ENCODE measurements at places on chromosomes 4 and X.
A peak's percentile ranks its signal among the peaks of the same experiment; 100 is the strongest.

DNA sequence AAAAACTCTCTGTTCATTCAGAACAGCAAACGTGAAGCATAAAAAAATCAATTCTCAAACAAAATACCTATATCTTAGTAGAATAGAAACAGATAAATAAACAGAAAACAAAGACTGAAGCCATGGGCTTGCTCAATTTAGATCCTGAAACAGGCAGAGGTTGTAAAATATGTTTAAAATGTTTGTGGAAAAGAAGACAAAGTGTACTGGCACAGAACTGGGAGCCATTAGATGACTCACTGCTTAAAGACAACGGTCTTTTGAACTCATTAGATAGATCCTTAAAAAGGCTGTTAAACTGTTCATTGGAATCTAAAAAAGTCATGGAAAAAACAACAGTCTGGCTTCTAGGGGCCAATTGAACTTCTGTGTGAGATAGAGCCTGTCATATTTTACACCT lies 247.0 kb upstream of the NDST4 start:
- DNase-seq, result no peak

DNA sequence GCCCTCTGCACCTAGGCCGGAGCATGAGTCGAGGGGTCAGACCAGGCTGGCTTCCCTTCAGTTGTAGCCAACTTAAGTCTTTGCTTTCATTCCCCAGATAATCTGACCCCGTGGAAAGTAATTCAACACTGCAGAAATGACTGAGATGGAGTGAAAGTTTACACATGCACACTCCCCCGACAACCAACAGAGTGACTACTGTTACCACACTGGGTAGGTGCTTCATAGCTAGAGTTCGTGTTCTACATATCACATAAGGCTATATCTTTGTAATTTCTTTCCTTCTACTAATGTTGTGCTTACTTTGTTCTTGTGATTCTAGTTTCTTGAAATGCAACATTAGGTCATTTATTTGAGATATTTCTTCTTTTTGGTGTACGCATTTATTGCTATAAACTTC lies 7.2 kb upstream of the CTAG2 start:
- DNase-seq, result no peak

GRCh38 chrX:9369802-9370291 lies 95.0 kb upstream of the TBL1X start:
- DNase-seq, result no peak

DNA sequence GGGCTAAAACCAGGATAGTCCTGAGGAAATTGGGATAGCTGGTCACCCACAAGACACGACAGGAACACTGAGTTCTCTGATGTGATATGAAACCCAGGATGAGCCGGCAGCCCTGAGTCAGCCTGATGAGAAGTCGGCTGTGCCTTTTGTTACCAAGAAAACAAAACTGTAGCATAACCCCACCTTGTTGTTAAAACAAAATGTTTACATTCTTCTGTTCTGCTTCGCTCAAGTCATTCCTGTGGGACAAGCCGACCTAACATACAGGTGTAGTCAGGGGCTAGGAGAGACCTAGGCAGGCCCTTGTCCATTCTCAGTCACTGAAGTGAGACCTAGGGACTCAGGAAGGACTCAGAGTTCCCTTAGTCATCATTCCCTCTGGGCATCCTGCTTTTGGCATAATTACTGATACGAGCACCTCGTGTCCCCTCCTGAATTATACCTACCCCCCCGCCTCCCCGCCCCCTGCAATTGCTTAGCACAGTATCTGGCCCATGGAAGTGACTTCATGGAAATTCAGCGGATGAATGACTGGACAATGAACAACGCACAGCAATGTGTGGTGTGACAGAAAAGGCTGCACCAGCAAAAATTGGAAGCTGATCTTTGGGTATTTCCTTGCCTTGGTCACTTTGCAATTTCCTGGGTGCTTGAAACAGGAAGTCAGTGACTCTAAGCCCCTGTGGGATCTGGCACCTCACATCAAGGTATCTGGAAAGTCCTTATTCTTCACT lies 31.9 kb upstream of the TLR2 start:
- no peak for DNase-seq

DNA sequence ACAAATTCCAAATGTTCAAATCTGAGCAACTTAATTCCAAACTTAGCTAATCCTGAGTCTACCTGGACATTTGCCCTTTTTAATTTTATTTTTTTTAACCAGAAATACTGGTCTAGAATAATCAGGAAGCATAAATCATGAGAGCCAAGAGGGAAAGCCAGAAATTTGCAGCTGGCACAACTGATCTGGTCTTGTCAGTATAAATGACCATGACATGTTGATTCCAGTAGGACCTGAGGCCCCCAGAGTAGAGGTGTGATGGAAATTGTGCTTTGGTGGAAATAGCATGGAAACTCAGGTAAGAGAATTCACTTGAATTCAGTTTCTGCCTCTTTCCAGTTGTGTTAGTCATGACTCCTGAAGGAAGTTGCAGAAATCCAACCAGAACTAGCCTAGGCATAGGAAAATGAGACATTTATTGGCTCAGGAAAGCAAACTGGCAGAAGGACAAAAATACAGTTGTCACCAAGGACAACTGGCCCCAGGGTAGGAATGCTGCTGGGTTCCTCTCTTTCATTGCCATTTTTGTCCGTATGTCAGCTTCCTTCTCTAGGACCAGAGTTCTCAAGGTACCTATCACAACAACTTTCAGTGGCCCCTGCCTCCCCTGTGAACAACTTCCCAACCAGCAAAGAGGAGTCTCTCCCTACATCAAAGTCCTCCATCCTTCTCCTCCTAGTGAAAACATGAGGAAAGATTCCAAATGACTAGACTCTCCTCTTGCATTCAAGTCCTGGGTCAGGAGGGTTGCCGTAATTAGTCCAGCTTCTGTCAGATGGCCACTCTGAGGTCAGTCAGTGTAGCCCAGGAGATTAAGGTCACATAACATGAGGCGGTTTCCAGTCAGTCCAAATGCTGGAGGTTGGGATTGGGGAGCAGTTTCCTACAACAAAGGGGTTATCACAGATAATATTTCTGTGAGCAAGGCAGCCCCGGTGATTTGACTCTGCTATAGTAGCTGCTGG lies 29.3 kb upstream of the MYOZ2 start:
- no peak for DNase-seq

- no peak for DNase-seq
Observed at GRCh38 chr4:104475652-104476051, 19.0 kb downstream of the CXXC4 start.

DNA sequence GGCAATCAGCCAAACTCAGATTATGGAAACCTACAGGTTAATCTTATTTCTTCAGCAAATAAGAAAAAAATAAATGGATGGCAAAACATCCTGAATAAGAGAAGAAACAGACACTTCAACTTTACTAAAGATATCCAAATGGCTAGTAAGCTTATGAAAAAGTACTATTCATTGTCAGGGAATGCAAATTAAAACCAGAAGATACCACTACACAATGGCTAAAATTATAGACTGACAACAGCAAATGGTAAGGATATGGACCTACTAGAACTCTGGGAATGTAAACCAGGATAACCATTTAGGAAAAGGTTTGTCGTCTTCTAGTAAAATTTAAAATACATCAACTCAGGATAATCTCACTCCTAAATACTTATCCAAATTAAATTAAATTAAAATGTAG lies 24.3 kb downstream of the GRSF1 start:
- no peak for DNase-seq

DNA sequence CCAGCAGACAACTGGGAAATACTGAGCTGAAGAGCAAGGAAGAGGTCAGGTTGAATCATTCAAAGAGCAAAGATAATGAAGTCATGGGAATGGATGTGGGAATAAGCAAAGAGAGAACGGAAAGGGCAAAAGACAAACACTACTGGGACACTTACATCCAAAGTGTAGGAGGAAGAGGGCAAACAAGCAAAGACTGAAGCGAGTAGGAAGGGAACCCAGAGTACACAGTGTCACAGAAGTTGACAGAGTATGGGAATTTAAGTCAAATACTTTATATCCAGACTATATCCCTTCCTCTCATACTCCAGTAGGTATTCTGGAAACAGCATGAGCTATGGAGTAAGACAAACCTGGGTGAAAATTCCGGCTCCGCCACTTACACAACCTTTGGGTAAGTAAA lies 12.5 kb downstream of the GPC3 start:
- DNase-seq, result no peak

- no peak for DNase-seq
Observed at GRCh38 chr4:4871573-4872313, 12.3 kb downstream of the MSX1 start.

DNA sequence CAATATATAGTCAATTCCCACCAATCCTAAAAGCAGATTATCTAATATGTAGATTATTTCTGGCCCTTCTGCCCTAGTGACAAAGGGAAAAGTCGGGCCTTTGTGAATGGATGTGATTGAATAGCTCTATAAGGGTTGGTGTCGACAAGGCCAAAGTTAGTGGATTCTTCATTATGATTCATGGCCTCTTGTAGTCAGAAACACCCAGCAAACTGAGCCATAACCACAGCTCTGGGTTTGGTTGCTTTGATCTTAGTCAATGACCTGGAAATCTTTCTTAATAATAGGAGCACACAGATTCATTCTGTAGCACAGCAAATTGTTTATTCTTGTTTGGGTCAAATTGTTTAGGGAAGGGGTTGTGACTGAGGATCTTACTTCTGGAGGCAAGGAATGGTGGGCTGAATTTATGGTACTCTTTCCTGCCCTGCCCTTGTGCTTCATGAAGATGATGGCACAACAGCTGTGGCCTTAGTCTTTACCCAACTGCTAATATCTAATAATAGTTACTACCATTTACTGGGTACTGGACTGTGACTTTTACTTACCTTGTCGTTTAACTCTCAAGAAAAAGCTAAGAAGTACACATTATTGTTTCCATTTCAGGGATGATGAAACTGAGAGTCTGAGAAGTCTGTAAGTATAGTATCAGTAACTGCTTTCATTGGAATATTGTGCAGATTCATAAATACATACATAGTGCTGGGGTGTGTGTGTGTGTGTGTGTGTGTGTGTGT lies 74.0 kb downstream of the AFF2 start:
- DNase-seq, result no peak

DNA sequence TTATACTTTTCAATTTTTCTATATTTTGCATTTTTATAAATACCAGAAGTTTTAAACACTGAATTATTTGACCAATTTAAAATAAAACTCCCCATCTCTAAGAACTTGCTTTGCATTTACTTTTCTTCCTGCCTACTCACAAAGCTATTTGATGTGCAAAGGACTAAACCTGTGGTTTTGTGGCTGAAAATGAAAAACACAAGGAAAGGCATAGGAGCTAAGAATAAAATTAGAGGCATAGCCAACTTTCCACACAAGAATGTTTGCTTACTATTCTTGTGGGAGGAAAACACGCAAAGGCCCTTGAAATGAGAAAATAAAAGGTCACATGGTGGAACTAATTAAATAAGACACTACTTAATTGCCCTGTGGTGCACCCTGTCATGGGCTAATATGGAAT lies 221.2 kb downstream of the KLHL13 start:
- DNase-seq, result no peak

DNA sequence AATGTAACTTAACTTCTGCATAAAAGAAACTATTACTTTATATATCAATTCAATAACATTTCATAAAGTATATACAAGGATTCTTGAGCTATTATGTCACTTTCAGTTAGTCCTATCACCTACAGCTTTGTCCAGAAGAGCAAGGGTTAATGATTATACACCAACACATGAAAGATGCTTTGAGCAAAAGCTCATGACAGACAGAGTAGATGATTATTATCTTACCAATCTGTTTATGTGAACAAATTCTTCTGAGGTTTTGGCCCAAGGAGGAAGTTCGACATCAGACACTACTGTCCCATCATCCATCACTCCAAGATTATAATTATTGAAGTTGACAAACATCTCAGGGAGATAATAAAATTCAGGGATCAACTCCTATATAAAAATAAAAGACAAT lies 166.7 kb upstream of the MAB21L2 start:
- no peak for DNase-seq

DNA sequence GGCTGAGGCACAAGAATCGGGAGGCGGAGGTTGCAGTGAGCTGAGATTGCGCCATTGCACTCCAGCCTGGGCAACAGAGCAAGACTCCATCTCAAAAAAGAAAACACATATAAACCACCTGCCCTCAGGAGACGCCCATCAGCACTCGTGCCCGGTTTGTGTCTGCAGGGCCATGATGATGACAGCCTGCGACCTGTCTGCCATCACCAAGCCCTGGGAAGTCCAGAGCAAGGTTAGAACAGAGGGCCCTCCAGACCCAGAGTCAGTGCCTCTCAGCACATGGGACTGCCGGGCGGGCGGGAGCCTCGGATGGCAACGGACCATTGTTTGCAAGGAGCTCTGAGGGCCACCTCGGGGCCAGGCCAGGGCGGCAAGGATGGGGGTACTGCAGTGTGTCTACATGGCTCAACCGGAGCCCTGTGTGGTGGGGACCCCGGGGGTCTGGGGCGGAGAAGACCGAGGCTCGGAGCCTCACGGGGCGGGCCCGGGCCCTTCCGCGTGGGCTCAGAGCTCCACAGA lies 9.3 kb downstream of the ATP5ME start:
- no peak for DNase-seq

DNA sequence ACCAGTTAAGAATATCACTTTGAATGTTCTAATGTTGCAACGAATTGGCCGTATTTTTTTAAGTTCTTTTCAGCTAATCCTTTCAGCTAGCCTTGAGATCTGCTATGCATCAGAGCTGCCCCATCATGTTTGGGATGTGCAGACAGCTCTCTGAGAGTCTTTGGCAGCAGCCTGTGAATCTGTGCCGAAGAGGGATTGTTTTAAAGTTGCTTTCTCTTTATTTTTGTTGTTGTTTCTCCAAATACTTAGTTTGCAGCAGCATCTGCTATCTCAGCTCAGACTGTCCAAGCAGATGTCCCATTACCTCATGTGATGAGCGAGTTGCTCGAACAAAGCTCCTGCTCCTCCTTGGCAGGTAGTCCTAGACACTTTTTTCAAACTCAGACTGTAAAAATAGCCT lies 1002.5 kb upstream of the INTU start:
- no peak for DNase-seq

DNA sequence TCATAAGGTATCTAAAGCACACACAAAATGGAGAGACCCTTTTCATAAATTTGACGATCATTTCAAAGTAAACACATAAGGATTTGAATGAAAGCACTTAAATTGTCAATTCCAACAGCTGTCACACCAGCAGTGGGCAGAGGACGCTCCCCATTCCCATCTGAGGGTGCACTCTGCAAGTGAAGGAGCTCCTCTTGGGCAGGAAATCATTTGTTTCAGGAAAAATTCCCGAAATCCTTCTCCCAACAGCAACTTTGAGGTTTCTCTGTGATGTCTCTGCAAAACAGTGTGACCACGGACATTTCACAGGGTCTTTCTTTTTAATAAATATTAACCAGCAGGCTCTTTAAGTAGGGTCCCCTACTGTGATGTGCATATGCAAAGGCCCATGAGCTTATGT lies 111.0 kb downstream of the EPHA5 start:
- no peak for DNase-seq

GRCh38 chrX:50638123-50638522 lies 167.5 kb upstream of the DGKK start:
- DNase-seq, result peak; percentile 1

DNA sequence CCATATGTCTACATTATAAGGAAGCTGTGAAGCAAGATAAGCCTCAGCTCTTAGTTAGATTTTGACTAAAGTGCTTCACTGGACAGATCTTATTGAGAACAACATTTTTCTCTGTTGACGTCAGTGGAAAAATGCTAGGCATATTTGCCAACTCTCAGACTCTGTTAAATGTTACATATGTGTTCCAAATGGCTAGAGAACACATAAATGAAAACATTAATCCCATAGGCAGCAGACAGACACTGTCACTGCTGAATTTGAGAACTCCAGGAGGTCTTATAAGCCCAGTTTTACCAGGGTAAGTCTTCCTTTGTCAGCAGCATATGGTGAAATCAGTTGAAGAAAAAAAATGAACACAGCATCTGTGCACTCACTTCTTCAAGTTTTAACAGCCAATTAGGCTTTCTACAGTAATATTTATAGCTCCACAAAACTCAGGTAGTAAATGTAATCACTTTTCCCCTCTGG lies 186.9 kb downstream of the CAMK2D start:
- DNase-seq, result no peak

All from CD4-positive, alpha-beta memory T cell (primary cell).